ENCODE measurements at places on chromosomes 12 and 14.

GRCh38 chr12:24909667-24910066 is 39.2 kb downstream of the BCAT1 start:
- DNase-seq, result peak; percentile 46

DNA sequence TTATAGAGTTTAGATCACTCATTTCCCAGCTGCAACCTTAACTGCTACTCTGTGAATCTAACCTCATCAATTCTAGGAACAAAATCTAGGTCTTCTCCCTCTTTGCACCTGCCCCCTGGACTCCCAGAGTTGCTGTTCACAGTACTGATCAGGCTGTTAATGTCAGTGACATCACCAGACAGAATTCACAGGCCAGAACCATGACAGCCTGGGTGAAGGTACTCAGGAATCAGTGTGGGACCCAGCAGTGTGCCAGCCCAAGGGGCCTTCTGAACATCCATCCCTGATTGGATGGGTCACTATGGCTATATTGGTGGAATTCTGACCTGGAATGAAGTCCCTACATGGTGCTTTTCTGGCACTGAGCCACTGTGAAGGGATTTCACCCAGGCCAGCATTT is 72.8 kb downstream of the CLMN start:
- no peak for DNase-seq

- no peak for DNase-seq
These were observed at the start of gene FKBP11 for GRCh38 chr12:48925304-48926011. FKBP11 (minus strand) TSS chr12:48925492; CDS start chr12:48925428, 64 bp downstream.

GRCh38 chr12:49294804-49295081 is 204 bp upstream of the PRPH start:
- DNase-seq, result no peak

DNA sequence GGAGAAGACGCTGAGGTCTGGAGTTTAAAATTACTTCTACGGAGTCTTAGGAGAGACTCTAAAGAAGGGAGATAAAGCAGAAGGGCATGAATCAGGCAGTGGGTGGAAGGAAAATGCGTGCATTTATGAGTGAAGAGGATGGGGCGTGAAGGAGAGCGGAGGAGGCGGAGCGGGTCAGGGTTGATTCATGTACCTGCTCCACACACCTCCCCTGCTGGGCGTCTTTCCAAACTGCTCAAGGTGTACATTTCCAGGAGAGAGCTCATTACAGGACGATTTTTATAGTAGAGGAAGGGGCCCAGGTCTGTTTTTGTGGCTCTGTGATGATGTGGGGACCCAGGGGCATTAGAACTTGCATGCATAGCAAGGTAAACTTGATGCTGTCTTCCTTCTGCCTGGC is 65.0 kb upstream of the ASPG start:
- DNase-seq, result peak; percentile 22

GRCh38 chr12:47977046-47977771 is 13.8 kb downstream of the TMEM106C start:
- DNase-seq, result peak; percentile 18

- peak; percentile 73 for DNase-seq
These were observed 147.4 kb downstream of the SLC38A4 start for GRCh38 chr12:46678426-46678825.

- peak; percentile 23 for DNase-seq
These were observed 62.0 kb downstream of the DYRK2 start for GRCh38 chr12:67710582-67710981.

DNA sequence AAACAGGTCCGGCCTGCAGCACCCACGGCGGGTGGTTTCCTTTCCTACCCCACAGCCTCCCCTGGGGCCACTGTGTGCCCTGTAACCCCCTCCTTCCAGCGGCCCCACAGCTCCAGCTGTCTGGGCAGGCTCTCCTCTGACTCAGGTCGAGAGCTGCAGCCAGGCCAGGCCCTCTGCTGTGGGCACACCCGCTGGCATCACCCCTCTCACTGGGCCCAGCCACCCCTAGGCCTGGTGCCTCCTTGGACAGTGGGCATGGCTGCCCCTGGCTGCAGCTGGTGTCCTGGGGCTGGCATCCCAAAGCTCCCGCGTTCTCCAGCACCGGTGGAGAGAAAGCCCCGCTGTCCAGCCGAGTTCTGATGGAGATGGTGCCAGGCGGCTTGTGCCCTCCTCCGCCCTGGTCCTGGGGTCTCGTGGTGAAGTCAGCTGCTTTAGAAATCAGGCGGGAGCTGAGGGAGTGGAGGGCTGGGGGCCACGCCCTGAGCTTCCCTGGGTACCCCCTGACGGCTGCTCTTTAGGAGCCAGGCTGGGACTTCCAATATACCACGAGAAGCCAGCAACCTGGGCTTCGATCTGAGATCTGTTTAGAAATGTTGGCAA is 114.9 kb downstream of the KIF26A start:
- no peak for DNase-seq

DNA sequence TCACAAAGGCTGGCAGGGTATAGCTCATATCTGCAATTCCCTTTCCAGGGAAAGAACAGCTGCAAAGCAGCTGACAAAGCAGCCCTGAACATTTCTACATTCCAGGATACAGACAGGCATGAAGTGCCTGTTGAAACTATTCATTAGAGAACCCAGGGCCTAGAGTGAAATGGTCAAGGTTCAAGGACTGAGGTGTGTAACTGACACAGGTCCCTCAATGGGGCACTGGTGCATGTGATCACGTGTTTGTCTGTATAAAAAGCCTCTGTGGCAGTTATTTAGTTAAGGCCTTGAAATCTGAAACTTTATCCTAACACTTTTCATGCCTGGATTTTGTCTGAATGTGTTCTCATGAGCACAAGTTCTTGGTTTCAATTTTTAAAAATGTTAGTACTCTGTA is 47.1 kb downstream of the GIT2 start:
- no peak for DNase-seq

DNA sequence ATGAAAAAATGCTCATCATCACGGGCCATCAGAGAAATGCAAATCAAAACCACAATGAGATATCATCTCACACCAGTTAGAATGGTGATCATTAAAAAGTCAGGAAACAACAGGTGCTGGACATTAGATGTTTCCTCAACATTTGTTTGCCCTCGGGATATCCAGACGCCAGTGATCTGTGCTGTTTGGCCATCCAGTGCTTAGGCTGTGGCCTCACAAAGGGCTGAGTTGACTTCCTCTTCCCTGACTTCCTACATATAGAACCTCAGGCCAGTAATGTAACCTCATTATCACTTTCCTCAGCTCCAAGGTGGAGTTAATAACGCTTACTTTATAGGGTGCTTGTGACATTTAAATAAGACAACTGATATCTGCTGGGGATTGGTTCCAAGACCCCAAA is 51.8 kb downstream of the SLC15A5 start:
- no peak for DNase-seq

- no peak for DNase-seq
These were observed 16.4 kb downstream of the FOXJ2 start for GRCh38 chr12:8048906-8049305.

DNA sequence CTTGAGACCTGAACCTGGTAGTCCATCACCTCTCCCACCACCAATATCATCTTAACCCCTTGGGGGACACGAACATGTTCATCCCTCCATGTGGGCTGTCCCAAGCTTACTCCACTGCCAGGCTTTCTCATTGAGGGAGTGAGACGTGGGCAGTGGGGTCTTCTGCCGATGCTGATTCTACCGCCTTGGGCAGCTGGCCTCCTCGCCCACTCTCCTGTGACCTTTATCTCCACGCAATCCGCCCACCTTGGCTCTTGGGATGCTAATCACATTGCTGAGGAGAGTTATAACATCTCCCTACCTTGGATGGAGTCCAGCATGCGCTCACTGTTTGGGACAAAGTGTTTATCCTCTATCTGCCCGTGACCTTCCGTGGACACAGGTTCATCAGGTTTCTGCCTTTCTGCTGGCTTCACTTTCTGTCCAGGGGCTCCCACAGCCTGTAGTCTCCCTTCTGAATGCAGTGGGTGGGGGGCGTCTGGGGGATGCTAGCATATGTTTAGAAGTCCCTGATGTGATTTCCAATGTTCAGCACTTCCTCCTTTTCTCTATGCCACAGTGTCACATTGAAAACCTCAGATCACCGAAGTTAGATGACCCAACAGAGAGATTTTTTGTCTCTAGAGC is 53.2 kb upstream of the ESRRB start:
- DNase-seq, result no peak

DNA sequence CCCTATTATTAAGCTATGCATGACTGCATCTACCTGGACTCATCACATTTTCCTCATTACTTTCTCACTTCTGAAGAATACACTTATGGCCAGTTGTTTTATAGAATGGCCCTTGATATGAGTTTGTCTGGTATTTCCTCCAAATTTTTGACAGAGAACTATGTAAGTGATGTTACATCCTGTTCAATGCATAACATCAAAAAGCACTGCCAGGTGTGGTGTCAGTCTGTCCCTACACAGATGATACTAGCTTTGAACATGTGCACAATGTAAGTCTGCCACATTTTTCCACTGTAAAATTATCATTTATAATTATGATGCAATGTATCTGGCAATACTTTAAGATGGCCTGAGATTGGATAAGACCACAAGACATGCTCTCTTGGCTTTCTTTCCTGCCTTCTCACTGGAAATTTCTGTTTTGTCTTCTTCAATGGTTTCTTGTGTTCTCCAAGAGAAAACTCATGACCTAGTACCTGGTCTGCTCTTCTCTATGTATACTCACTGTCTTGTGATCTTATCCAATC is 28.3 kb downstream of the HEATR5A start:
- no peak for DNase-seq

GRCh38 chr14:56461276-56462275 is 118.0 kb upstream of the TMEM260 start:
- no peak for DNase-seq

GRCh38 chr14:23126548-23127278 is 7.7 kb upstream of the CEBPE start:
- no peak for DNase-seq

- no peak for DNase-seq
These were observed 413 bp upstream of the TUBA1C start for GRCh38 chr12:49264466-49264872.

GRCh38 chr12:53279283-53279869 is 11.3 kb downstream of the ESPL1 start:
- no peak for DNase-seq

- DNase-seq, result no peak
These were observed 2.6 kb upstream of the DDX47 start for GRCh38 chr12:12810553-12811021.

DNA sequence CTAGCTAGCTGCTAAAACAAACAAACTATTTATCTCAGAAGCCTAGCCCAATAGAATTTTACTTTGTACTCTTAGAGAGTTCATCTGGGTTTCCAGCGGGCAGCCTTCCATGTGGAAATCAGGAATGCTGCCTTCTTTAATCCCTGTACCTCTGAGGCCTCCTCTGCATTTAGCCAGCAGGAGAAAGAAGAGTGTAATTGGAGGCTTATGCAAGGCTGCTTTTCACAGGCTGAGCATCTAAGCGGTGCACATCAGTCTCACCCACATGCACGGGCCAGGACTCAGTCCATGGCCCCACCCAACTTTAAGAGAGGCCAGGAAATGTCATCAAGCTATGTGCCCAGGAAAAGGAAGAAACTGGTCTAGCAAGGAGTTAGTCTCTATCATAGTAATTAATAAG is 14.0 kb upstream of the PTGDR start:
- no peak for DNase-seq

DNA sequence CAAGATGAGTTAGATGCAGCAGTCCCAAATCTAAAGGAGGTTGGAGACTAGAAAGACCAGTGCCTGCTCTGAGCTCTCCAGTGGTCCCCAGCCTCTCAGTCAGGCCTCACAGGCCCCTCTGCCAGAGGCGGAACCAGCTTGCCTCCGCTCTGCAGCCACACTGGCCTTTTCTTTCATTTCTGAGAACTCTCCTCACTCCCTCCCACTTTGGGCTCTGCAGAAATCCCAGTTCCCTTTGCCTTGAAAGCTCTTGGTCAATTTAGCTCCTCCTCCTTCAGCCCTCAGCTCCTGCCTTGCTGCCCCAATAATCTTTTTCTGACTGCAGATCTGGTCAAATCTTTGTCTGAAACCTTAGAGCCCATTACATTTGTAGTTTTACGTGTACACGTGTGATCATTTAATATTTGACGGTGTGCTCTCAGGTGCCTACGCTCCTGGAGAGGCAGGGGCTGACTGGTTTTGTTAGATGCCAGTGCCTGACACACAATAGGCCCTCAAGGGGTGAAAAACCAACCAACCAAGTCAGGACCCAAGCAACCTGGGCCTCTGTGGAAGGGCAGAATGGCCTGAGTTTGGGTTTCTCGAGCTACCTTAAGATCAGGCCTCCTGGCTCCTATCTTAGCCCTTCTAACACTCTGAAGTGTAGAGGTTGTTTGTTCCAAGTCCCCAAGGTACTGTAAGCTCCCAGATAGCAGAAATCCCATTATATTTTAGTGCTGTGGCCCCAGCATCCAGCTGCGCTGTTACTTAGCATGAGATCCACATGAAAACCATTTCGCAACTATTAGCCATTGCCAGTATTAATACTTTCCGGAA is 1.1 kb upstream of the NUDT4 start:
- peak; percentile 16 for DNase-seq

GRCh38 chr14:58275527-58276190 is 22.7 kb upstream of the ARID4A start:
- DNase-seq, result no peak

- peak; percentile 61 for DNase-seq
These were observed 15.1 kb downstream of the AVIL start for GRCh38 chr12:57803319-57803893.

DNA sequence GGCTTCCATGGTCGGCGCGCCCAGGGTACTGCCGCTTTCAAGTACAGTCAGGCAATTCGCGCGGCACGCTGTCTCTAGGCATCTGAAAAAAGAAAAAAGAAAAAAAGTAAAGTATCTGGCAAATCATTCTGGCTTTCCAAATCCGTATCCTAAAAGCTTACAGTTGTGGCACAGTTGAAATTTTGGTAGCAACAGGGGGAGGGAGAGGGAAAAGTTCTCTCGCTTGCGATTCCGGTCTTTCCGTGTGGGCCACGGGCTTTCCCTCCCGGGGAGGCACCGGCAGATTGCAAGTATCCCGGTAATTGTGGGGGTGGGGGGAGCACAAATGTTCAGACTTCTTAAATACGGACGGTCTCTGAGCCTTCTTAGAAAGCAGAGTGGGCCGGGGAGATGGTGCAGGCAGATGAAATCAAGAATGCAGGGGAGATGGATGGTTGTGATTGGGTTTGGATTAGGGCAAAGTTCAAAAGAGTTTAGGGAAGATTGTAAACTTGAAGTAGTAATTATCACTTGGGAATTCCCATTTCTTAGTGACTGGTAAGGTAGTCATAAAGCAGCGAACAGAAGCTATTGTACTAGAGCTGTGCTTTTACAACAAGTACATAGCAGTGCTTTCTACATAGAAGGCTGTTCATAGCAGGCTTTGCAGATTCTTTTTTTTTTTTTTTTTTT is 1.2 kb downstream of the SOCS2 start:
- DNase-seq, result no peak

GRCh38 chr12:26987634-26988424 is 26.4 kb downstream of the TM7SF3 start:
- DNase-seq, result peak; percentile 33

DNA sequence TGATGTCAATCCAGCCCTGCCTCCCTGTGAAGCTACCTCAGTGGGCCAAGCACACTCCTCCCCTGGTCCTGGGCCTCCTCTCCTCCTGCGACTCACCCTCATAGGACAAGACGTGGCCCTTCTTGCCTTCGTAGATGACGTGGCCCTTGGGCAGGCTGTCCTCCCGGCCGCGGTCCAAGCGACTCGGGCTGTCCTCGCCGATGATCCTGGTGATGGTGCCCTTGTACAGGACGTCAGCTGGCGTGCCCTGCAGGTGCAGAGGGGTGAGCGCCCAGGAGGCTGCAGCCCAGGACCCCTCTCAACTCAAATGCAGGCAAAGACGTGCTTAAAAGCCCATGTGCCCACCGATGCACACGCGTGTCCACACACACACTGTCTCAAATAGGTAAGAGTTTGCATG is 55.6 kb downstream of the RFLNA start:
- DNase-seq, result no peak

- DNase-seq, result no peak
These were observed 163.5 kb downstream of the VRK1 start for GRCh38 chr14:96960598-96961116.

Measured in MCF 10A (cell line).